ENCODE measurements at places on chromosomes 4 and X.

DNA sequence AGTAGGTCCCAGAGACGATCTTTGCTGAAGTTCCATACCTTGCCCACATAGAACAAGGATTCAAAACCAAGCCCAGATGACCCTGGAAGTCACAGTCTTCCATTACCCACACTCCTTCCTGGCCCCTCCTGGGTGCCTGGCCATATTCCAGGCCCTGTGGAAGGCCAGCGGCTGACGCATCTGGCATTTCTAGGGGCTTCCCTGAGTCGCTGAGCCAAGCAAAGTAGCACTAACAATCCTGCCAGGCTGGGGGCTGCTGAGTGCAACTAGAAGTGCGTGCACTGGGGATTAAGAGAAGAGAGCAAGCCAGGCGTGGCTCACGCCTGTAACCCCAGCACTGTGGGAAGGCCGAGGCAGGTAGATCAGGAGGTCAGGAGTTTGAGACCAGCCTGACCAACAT, 175.2 kb upstream of the CPEB2 start:
- DNase-seq, result peak; percentile 6

DNA sequence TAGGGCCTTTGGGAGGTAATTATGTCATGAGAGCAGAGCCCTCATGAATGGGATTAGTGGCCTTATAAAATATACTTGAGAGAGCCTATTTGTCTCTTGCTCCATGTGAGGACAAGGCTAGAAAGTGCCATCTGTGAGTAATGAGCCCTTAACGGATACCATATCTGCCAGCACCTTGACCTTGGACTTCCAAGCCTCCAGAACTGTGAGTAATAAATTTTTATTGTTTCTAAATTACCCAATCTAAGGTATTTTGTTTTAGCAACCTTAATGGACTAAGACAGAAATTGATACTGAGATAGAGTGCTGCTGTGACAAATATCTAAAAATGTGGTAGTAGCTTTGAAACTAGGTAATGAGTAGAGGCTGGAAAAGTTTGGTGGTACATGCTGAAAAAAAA, 285.0 kb upstream of the DIPK2B start:
- no peak for DNase-seq

DNA sequence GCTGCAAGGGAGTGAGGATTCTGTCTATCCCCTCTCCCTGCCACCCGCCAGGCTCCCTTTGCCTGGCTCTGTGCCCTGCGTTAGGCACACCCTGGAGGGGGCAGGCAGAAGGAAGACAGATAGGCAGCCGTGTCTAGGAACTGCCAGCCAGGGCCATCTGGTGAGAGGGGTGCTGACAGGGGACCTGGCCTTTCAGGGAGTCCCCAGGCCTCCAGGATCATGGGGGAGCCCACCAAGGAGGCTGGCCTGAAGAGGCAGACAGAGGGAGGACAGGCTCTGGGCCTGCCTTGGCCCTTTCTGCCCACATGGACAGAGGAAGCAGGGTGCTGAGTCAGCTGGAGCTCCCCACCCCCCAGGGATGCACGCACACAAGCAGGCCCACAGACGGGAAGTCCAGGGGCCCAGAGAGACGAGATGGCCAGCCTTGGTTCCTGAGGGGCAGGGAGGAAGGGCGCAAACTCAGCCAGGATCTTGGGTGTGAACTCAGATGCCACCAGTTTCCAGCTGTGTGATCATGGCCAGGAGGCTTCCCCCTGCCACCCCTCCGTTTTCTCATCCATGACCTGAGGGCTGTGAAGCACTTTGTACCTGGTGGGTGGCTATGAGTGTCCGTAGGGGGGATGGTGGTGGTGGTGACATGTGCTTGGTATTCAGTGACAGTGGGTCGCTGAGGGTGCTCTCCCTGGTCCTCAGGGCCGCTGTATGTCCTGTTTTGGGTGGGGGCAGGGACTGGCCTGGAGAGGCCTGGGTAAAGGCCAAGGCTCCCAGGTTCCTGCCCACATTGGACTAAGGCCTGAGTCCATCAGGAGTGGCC, 1.8 kb downstream of the SH3BP2 start:
- DNase-seq, result peak; percentile 76

- no peak for DNase-seq
Observed at GRCh38 chr4:22597471-22597870, 81.6 kb upstream of the ADGRA3 start.

DNA sequence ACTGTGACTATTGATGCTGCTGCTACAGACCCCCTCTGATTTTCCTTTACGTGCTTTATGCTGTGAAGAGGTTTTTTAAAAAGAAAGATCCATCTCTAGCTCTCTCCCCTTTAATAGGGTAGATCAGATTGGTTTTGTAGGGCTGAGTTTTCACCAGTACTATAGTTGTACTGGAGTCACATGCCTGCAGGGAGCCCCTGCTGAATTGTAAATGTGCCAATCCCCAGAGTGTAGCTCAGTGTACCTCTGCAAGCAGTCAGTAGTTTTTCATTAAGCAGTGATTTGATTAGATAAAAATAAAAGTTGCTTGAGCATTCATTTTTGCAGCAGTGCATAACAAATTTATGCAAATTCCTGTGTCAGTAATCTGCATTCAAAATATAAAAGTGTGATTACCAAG, 179.2 kb downstream of the IL1RAPL2 start:
- DNase-seq, result no peak
